Naive thymus-derived CD8-positive, alpha-beta T cell (primary cell): ENCODE measurements at places on chromosomes 3 and 15. TPM values are rescaled to one million over a fixed set of nuclear protein-coding genes. Genes with fewer than 3 reads are reported as not detected.

DNA sequence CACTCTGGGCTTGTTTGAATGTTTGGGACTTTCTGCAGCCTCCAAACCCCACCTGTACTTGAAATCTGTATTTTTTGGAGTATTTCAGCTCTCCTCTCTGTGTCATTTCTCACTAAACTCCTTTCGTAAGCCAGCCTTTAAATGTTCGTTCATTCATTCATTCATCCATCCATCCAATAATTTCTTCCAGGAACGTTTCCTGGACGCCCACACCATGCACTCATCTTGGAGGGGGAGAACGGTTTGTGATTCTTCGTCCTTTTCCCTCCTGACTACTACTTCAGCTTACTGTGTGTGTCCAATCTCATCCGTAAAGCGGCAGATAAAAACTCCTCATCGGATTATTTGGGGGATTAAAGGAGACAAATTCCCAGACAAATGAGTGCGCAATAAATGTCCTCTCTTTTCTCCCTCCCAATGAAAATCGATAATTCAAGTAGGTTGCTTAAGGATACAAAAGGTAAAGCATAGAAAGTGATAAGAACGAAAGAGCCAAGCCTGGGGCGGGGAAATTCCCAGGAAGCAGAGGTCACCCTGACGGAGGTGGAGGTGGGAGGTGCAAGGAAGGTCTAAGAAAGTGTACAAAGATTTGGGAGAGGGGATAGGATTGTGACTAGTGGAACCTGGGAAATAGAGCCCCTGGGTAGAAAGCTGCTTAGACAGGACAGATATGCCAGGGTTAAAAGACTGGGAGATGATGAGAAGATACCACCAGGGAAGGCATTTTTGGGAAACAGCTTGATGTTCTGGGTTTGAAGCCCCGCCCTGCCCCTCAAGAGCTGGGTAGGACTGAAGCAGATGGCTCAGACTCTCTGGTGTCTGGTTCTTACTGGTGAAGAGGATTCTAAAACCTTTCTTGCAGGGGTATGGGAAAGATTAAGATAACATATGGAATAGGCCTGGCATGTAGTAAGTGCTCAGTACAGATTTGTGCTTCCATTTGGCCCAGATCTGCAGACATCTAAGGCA is 896 bp upstream of the KLHL25 start:
- no peak for DNase-seq

GRCh38 chr3:105869861-105870755 is 1.3 kb upstream of the CBLB start:
- no peak for DNase-seq

The WDR72 gene
- not detected for total RNA-seq

DNA sequence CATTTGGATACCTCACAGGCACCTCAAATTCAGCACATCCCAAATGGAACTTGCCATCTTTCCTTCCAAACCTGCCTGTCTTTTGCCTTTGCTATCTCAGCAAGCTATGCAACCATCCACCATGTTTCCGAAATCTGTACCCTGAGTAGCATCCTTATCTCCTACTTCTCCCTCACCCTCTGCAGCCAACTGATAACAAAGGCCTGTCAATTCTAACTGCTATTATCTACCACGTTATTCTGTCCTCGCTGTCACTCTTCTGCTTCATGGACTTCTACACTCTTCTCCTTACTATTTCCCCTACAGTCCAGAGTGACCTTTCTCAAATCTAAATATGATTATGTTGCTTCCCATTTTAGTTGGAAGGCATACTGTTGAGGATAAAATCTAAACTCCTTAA is 25.5 kb upstream of the TAFA4 start:
- no peak for DNase-seq

The ISLR2 gene
- total RNA-seq = not detected

The CLDN18 gene
- not detected for total RNA-seq

- DNase-seq = no peak
Observed at GRCh38 chr3:182482705-182483104, 310.6 kb upstream of the ATP11B start.

The CTXN2 gene
- not detected for total RNA-seq

GRCh38 chr15:87527416-87527815 is 729.1 kb downstream of the NTRK3 start:
- DNase-seq = no peak

DNA sequence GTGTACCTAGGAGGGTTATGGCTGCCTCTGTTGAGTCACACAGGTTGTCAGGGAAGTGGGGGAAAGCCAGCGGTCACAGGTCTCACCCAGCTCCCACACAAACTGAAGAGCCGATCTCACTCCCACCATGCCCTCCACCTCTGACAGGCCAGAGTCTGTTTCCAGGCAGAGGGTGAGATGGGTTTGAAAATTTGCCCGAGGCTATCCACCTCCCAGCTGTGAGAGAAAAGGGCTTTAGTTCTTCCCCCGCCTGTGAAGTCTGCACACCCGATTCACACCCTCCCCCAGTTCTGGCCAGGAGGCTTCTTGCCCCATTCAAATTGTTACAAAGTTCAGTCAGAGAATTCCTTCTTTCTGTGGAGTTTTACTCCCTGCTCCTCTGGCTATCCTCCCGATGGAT is 446.9 kb downstream of the EDEM1 start:
- no peak for DNase-seq
